ENCODE measurements at places on chromosomes 7 and 10.
A peak's percentile ranks its signal among the peaks of the same experiment; 100 is the strongest.

DNA sequence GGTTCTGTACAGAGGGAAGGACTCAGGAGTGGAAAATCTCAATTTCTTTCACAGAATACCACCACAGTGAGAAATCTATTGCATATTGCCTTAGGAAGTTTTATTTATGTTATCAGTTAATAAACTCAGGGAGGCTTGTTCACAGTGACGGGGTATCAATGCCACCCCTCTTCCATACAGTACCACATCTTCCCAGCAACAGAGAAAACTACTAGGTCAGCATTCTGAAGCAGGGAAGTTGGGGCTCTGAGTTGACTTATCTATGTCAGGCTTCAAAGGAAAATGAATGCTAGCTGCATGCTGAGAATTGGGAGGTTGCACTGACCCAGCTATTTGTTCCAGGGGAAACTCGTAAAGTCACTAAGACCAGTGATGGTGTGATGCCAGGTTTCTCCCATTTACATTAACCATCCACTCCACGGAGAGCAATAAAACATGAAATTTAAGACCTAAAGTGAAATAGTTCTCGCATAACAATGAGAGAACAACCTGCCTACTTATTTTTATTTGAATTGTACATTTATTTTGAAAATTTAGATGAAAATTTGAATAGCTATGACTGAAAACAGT is 266.7 kb downstream of the RNLS start:
- H3K27me3 ChIP-seq, result no peaks in the 10 kb centered on the region
- DNase-seq, result no peak
- no peaks in the 10 kb centered on the region for H3K36me3 ChIP-seq
- H3K4me3 ChIP-seq, result no peak overlapping the region
- H3K4me1 ChIP-seq, result no peaks in the 10 kb centered on the region

- no peak overlapping the region for H3K4me3 ChIP-seq
- peak; percentile 44 for DNase-seq
- no peaks in the 10 kb centered on the region for H3K36me3 ChIP-seq
- H3K4me1 ChIP-seq, result no peaks in the 10 kb centered on the region
- no peaks in the 10 kb centered on the region for H3K27me3 ChIP-seq
- no peak overlapping the region for H3K27ac ChIP-seq
Observed at GRCh38 chr10:106355450-106355849, 809.1 kb downstream of the SORCS1 start.

DNA sequence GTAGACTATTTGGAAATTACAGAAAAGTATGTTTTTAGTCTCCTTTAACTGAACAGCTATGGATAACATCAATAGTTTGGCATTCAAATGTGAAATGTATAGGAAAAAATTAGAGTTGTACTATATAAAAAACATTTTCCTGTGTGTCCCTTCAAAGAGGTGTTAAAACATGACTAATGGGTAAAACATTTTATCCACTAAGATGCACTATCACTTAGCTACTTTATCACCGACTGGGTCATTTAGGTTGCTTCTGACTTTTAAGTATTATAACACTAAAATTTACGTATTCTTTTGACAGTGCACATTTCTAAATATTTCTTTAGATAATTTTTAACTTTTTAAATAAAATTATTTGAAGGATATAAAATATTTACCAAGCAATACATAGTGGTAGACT is 77.6 kb downstream of the UBE2H start:
- DNase-seq, result peak; percentile 12
- H3K4me1 ChIP-seq, result peaks cover 4% of the 10 kb centered on the region
- no peaks in the 10 kb centered on the region for H3K36me3 ChIP-seq
- no peak overlapping the region for H3K4me3 ChIP-seq
- no peak overlapping the region for H3K27ac ChIP-seq

- H3K36me3 ChIP-seq, result no peaks in the 10 kb centered on the region
- no peak overlapping the region for H3K4me3 ChIP-seq
- no peaks in the 10 kb centered on the region for H3K27me3 ChIP-seq
- DNase-seq, result no peak
- no peak overlapping the region for H3K27ac ChIP-seq
- no peaks in the 10 kb centered on the region for H3K4me1 ChIP-seq
Observed at GRCh38 chr7:10588084-10588483, 385.6 kb upstream of the PHF14 start.

DNA sequence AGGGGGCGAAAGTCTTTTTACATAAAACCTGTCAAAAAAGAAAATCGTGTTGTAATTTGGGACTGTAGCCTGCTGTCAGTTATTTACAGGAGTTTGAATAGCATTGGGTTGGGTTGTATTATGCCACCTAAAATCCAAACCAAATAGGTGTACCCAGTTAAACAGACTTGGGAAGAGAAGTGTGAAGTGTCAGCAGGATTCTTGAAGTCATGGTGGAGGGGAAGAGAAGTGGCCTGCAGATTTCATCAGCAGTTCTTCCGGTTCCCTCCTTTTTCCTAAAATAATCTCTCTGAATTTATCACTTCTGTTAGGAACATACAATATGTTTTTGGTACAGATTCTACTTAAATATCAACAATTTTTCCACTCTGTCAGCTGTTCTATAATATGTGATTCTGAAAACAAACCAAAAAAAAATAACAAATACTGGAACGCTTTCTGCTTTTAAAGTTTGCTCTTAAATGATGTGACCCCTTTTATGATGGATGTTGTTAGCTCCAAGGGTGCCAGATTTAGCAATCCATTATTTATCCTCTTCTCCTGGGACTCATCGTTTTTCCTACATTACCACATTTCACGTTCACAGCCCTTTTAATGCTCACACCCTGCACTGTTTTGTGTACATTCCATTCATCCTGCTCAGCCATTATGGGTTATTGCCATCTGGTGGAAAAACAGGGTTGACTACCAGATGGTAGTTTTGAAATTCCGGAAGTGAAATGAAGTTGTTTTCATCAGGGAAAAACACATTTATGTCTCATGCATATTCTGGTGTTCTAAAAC is 18.7 kb upstream of the ARHGAP12 start:
- DNase-seq, result peak; percentile 40
- H3K27me3 ChIP-seq, result no peaks in the 10 kb centered on the region
- no peak overlapping the region for H3K4me3 ChIP-seq
- no peaks in the 10 kb centered on the region for H3K4me1 ChIP-seq

GRCh38 chr10:18164748-18165361 is 24.6 kb downstream of the CACNB2 start:
- no peaks in the 10 kb centered on the region for H3K4me1 ChIP-seq
- H3K27ac ChIP-seq, result no peak overlapping the region
- no peak overlapping the region for H3K4me3 ChIP-seq
- DNase-seq, result no peak
- H3K36me3 ChIP-seq, result no peaks in the 10 kb centered on the region

DNA sequence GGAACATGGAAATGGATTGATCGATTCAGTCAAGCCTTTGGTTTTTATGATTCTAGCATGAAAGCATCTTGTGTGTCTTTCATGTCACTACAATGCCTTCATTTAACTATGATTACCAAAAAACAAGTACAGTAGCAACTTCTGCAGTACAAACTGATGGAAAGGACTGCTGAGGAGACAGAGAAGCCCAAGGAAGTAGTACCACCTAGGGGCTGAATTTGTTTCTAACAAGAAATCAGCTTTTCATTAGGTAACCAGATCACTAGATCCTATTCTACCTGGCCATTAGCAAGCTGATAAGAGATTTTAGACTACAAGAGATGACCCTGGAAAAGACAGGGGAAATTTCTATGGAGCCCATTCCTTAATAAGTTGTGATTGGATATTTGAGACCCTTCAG is 3.2 kb upstream of the IFIT1 start:
- H3K4me3 ChIP-seq, result no peak overlapping the region
- peak; percentile 76 for DNase-seq
- H3K36me3 ChIP-seq, result no peaks in the 10 kb centered on the region
- H3K4me1 ChIP-seq, result no peaks in the 10 kb centered on the region
- no peaks in the 10 kb centered on the region for H3K27me3 ChIP-seq
- no peak overlapping the region for H3K27ac ChIP-seq

DNA sequence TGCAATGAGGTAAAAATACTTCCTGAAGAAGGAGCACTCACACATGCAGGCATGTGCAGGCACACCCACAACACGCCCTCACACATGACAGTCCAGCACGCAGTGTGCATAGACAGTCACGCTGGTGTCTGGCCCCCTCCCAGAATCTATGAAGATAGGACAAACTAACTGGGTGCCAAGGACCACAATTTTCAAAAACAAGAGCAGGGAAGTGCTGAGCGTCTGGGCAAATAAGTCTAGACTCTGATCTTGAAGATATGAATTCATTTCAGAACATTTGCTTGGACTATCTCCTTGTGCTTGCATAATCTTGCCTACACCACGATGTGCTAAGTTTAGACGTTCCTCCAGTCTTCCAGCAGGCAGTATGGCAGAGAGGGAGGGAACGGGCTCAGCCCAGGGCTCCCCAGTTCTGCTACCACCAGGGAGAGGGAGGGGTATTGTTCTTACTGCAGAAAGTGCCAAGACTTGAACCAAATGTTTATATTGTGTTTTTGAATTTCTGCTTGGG is 276.5 kb upstream of the KLF6 start:
- H3K36me3 ChIP-seq, result no peaks in the 10 kb centered on the region
- H3K4me3 ChIP-seq, result no peak overlapping the region
- H3K4me1 ChIP-seq, result no peaks in the 10 kb centered on the region
- no peaks in the 10 kb centered on the region for H3K27me3 ChIP-seq
- no peak overlapping the region for H3K27ac ChIP-seq

DNA sequence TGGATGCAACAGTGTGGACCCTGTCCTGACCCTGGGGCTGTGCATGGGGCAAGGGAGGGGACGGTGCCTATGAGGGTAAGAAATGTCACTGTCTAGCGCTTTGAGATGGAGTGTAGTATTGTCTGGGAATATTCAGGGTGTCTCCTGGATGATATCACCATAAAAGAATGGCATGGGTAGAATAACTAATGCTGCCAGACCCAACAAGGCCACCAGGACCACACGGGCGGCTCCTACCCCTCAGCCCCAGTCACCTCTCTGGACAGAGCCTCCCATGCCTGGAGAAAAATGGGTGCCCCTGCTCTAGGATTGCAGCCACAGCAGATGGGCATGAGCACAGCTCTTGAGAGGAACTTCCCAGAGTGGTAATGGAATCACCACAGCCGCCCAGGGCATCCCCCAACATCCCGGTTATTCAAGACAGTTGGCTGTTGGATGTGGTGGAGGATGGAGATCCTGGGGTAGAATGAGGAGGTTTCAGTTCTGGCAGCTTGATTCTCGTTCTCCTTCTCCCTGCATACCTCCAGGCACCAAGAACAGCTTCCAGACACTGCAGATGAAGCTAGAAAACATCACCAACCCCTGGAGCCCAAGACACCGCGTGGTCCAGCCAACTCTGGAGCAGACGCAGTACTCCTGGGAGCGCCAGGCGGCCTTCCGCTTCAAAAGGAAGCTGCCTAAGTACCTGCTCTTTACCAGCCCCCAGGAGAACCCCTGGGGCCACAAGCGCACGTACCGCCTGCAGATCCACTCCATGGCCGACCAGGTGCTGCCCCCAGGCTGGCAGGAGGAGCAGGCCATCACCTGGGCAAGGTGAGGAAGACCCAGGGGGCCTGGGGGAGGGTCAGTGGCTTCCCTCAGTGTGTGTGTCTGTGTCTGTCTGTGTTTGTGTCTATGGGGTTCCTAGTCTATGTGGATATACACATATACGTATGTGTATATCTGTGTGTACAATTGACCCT is 6.2 kb downstream of the AOC1 start:
- no peaks in the 10 kb centered on the region for H3K4me1 ChIP-seq
- H3K27ac ChIP-seq, result no peak overlapping the region
- H3K4me3 ChIP-seq, result no peak overlapping the region
- H3K27me3 ChIP-seq, result no peaks in the 10 kb centered on the region
- DNase-seq, result no peak

GRCh38 chr7:132488634-132489302 is 87.5 kb downstream of the PLXNA4 start:
- no peaks in the 10 kb centered on the region for H3K27me3 ChIP-seq
- H3K36me3 ChIP-seq, result no peaks in the 10 kb centered on the region
- no peak overlapping the region for H3K27ac ChIP-seq

GRCh38 chr7:80324032-80324431 is 187.8 kb downstream of the GNAT3 start:
- DNase-seq, result no peak
- H3K36me3 ChIP-seq, result no peaks in the 10 kb centered on the region
- H3K4me3 ChIP-seq, result no peak overlapping the region
- H3K27ac ChIP-seq, result no peak overlapping the region
- H3K27me3 ChIP-seq, result no peaks in the 10 kb centered on the region

DNA sequence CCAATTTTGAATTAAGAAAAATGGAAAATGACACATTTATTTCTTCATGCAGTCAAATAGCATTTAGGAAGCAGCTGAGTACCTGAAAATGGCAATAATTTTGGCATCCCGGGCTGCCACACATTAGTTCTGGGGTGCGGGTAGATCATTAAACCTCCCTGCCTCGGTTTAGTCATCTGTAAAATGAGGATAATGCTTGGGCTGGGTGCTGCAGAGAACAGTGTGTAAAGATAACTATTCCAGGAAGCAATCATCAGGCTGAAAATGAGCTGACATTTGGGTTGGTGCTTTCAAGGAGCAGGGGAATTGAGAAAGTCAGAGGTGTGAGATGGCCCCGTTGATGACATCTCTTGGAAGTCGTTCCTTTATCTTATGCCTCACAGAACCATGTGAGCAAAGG is 767.2 kb downstream of the PHTF2 start:
- peak; percentile 47 for DNase-seq
- H3K4me1 ChIP-seq, result peaks cover 6% of the 10 kb centered on the region
- H3K27ac ChIP-seq, result no peak overlapping the region
- no peaks in the 10 kb centered on the region for H3K27me3 ChIP-seq

- H3K4me1 ChIP-seq, result no peaks in the 10 kb centered on the region
- H3K27ac ChIP-seq, result no peak overlapping the region
- H3K36me3 ChIP-seq, result no peaks in the 10 kb centered on the region
- DNase-seq, result no peak
- no peak overlapping the region for H3K4me3 ChIP-seq
- no peaks in the 10 kb centered on the region for H3K27me3 ChIP-seq
Observed at GRCh38 chr7:4769761-4770160, 5.7 kb upstream of the AP5Z1 start.

GRCh38 chr10:100319707-100320402 is 10.2 kb downstream of the PKD2L1 start:
- H3K36me3 ChIP-seq, result no peaks in the 10 kb centered on the region
- H3K27ac ChIP-seq, result no peak overlapping the region
- no peaks in the 10 kb centered on the region for H3K4me1 ChIP-seq
- no peak for DNase-seq
- H3K4me3 ChIP-seq, result no peak overlapping the region

- H3K4me1 ChIP-seq, result no peaks in the 10 kb centered on the region
- no peaks in the 10 kb centered on the region for H3K36me3 ChIP-seq
- no peak for DNase-seq
- no peak overlapping the region for H3K4me3 ChIP-seq
Observed at GRCh38 chr10:132075909-132076577, 10.3 kb downstream of the JAKMIP3 start.

DNA sequence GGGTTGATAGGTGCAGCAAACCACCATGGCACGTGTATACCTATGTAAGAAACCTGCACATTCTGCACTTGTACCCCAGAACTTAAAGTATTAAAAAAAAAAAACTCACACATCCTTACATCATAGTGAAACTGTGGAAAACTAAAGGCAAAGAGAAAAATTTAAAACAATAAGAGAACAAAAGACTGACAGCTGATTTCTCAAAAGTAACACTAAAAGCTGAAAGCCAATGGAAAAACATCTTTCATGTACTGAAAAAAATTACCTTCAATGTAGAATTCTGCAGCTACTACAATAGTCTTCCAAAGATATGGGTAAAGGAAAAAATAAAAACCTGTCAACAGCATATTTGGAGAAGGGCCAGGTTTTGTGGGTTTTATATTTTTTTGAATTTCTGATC is 729.1 kb upstream of the NRP1 start:
- H3K4me3 ChIP-seq, result no peak overlapping the region
- H3K36me3 ChIP-seq, result no peaks in the 10 kb centered on the region
- H3K4me1 ChIP-seq, result no peaks in the 10 kb centered on the region
- no peaks in the 10 kb centered on the region for H3K27me3 ChIP-seq
- no peak for DNase-seq
- H3K27ac ChIP-seq, result no peak overlapping the region

Measured in mesendoderm (in vitro differentiated cells).